Fibroblast of the aortic adventitia (primary cell): ENCODE measurements at places on chromosomes 7 and 10.

GRCh38 chr10:37701781-37702493, 155.5 kb downstream of the ZNF248 start:
- no peak for DNase-seq

DNA sequence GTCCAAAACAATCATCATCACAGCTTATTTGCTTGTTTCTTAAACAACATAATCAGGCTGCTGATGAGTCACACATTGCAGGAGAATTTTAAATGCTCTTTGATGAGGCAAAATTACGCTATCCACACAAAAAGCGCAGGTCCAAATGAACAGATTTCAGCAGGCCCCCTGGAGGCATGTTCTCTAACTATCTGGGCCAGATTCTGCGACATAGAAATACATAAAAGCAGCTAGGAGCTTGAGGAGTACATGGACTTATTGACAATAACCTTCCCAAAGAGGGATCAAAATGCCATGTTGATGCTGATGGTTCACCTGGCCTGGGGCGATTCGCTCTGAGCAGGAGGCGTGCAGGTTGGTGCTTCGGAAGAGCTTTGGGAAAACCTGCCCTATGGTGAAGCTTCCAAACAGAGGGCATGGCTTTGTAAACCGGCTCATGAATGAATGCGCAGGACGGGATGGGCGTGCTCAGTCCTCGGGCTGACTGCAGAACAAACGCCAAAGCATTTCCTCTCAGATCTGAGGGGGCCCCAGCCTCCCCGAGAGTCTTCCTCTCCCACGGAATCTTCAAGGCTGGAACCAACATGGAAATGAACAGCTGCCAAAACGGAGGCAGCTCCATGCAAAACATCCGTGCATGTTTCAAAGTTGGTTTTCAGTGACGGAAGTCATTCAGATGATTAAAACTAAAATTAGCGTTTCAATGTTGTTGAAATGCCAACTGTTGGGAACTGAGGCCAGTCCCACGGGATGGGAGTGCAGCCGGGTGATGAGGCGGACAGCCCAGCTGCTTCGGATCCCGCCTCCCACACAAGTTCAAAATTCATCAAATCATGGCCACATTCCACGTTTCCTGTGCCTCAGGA, 179.6 kb downstream of the TCERG1L start:
- no peak for DNase-seq

DNA sequence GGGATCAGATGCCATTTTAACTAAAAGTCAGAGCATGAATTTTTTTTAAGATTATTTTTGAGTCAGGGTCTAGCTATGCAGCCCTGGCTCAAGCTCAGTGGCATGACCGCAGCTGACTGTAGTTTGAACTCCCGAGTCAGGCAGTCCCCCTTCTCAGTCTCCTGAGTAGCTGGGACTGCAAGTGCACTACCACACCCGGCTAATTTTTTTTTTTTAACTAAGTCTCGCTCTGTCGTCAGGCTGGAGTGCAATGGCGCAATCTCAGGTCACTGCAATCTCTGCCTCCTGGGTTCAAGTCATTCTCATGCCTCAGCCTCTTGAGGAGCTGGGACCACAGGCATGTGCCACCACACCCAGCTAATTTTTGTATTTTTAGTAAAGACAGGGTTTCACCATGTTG, 7.8 kb downstream of the TAS2R41 start:
- peak; percentile 69 for DNase-seq

GRCh38 chr7:94392393-94392786, 2.3 kb upstream of the COL1A2 start:
- DNase-seq, result peak; percentile 51
